A172 (cell line): ENCODE measurements at places on chromosomes 5 and 9.

DNA sequence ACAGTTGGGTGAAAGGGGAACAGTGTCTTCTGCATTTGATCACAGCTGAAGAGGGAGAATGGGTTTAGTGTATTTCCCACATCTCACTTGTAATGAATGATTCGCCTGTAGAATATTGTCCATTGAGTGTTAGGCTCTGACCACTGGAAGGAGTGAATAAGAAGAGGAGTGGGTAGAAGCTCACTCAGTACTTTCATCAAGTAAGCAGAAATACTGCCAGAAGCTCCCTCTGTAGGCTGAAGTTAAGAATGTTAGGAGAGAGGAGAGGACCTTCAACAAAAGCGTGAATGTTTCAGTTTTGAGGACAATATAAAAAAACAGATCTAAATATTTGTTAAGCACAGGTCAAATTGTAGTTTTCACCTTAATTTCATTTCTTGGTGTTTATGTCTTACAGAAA lies 27.5 kb downstream of the FSD1L start:
- DNase-seq: peak; percentile 33

DNA sequence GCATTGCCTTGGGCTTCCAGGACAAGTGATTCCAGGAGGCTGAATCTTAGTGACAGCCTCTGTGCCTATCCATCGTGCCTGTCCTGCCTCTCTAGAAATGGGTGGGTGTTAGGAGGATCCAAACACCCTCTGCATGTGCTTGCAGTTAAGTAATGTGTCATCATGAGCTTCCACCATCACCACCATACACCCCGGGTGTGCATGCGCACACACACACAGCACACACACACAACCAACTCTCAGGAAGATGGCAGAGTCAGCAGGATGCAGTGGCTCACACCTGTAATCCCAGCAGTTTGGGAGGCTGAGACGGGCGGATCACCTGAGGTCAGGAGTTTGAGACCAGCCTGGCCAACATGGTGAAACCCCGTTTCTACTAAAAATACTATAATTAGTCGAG lies 22.8 kb upstream of the CERCAM start:
- no peak for DNase-seq

DNA sequence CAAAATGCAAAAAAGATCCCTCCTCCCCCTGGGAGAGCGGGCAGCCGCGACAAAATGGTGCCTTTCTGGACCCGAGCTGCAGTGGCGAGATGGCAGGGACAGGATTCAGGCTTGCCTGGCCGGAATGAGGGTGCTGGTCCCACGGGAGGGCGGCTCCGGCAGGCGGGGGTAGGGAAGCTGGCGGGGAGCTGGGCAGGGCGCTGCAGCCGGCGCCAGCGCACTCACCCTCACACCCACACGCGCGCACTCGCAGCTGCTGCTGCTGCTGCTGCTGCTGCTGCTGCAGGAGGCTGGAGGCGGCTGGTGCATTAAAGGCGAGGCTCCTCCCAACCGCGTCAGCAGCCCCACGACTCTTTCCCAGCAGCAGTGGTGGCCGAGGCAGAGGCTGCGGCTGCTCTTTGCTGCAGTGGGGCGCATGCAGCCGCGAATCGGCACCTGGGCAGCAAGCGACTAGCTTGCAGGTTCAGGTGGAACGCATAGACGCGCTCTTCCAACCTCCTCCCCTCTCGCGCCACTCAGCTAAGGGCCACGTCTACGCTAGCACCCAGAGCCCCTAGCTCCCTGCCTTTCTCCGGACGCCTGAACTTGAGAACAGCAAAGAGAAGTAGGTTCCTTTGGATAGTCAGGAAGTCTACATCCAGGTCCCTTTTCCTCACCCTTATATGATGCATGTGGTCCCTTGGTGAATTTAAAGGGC lies at the start of gene PPP2R2B:
Gene PPP2R2B (minus strand): TSS at position 282 of the 697 bp plus-strand sequence.
- peak; percentile 80 for DNase-seq

GRCh38 chr5:38546691-38547146 lies 9.7 kb downstream of the LIFR start:
- no peak for DNase-seq

GRCh38 chr9:112378328-112379176 lies 1.4 kb upstream of the HSDL2 start:
- no peak for DNase-seq

- peak; percentile 41 for DNase-seq
Measured at GRCh38 chr5:95284572-95285408, at the start of gene MCTP1. TSS of gene MCTP1 (minus strand) at chr5:95285094.

- DNase-seq: no peak
Measured at GRCh38 chr9:130668659-130669058, 4.3 kb downstream of the PRDM12 start.

GRCh38 chr5:174849426-174849825 lies 125.0 kb downstream of the MSX2 start:
- DNase-seq: no peak

GRCh38 chr9:68619072-68619471 lies 78.4 kb upstream of the TMEM252 start:
- no peak for DNase-seq

DNA sequence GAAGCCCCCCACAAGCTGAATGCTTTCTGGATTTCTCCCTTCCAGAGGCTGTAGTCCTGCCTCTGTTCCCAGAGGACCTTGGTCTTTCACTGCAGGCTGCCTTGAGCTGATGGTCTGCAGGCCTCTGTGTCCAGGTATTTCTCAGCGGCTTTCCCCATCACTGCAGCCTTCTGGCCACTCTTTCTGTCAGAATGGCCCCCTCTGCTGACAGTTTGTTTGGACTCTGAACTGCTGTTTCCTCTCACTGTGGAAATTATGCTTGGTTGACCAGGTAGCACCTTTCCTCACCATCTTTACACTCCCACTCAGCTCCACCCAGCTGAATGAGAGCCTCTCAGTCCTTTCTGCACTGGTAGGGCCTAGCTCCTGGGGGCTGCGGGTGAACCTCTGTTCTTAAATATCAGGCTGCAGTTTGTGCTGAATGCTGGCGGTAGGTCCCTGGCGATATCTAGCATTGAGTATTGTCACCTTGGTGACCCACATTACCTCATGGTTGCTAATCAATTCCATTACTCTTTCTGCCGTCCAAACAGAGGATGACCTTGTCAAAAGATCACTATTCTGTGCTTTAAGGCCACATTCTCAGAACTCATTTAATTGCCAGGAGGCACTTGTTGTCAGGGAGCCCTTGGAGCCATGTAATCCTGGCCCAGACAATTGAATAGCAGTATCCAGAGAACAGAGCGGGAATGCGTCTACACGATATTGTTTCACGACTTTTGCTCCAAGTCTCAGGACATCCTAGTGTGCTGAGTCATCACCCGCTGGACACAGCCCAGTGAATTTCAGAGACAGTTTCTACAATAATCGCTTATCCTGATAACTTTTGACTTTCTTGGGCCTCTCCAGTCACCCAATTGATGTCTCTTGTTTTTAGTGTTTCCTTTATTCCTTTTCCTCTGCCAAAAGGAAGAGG lies 230.2 kb downstream of the TENT4A start:
- no peak for DNase-seq

DNA sequence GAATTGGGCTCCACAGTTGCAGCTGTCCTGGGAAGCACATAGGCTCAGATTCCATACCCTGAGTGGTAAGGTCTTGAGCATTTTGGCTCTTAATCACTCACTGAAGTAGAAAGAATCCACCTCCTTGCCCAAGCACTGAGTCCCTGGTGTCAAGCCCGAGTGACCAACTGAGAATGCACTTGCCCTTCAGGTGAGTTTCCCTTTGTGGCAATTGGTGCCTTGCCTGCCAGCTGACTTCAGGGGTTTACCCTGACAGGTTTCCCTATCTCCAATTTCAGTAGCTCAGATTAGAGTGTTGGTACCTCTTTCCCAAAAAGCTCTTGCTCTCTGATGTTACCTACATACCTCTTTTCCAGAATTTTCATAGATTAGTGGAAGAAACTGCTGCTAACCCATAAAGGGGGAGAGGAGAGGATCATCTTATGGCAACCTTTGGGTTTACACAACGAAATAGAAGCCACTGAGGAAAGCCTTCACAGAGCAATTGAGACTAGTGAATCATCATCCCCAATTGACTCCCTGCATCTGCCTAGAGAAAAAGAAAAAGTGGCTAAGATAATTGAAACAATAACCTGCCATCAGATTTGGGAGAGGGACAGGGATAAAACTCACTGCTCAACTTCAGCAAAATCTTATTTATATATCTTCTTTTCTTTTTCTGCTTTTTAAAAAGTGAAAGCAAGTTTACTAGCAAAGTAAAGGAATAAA lies 48.6 kb downstream of the CCL28 start:
- no peak for DNase-seq

DNA sequence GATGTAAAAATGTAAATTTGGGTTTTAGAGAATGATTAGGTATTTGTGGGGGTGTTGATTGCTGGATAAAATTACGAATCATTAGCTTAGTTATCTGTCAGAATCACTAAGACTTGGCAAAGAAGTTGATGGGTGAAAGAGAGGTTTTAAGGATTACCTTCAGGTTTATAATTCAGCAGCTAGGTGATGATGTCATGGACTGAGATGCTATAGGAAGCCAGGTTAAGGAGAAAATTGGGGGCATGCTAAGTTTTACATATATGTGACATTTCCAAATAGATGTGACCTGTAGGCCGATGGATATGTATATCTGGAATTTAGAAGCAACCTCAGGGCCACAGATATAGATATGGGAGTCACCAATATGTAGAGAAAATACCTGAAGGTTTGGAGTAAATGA lies 228.0 kb downstream of the FER start:
- no peak for DNase-seq

GRCh38 chr9:95670122-95670521 lies 153.4 kb upstream of the PTCH1 start:
- DNase-seq: no peak

- no peak for DNase-seq
Measured at GRCh38 chr5:147307170-147307569, 72.3 kb downstream of the STK32A start.

DNA sequence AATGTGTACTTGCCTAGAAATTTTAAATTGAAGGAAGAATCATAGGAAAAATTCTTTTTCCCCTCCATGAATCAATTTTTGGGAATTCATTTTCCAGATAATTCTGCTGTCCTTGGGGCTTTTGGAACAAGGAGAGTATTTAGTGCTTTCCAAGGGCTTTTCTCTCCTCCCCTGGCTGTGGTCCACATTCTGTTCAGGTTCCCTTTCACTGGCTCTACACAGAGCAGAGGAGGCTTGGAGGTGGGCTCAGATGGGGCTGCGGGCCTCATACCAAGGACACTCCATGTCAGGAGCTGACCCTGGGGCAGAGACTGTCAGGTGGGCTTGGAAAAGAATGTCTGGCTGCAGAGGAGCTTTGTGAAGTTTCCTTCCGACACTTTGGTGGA lies 128.1 kb downstream of the GADD45G start:
- DNase-seq: no peak

- no peak for DNase-seq
Measured at GRCh38 chr9:73451003-73451402, 299.3 kb downstream of the ANXA1 start.

GRCh38 chr5:181221792-181222629 lies 1.1 kb upstream of the TRIM41 start:
- peak; percentile 99 for DNase-seq

GRCh38 chr5:149959406-149960236 lies 937 bp upstream of the SLC26A2 start:
- DNase-seq: peak; percentile 86

GRCh38 chr5:68140763-68141162 lies 74.8 kb upstream of the PIK3R1 start:
- DNase-seq: no peak

GRCh38 chr9:134894136-134894860 lies 13.7 kb downstream of the FCN2 start:
- DNase-seq: no peak

- DNase-seq: no peak
Measured at GRCh38 chr5:118220556-118221195, 767.7 kb downstream of the DTWD2 start.

- no peak for DNase-seq
Measured at GRCh38 chr9:84138541-84138940, 157.9 kb downstream of the RMI1 start.

DNA sequence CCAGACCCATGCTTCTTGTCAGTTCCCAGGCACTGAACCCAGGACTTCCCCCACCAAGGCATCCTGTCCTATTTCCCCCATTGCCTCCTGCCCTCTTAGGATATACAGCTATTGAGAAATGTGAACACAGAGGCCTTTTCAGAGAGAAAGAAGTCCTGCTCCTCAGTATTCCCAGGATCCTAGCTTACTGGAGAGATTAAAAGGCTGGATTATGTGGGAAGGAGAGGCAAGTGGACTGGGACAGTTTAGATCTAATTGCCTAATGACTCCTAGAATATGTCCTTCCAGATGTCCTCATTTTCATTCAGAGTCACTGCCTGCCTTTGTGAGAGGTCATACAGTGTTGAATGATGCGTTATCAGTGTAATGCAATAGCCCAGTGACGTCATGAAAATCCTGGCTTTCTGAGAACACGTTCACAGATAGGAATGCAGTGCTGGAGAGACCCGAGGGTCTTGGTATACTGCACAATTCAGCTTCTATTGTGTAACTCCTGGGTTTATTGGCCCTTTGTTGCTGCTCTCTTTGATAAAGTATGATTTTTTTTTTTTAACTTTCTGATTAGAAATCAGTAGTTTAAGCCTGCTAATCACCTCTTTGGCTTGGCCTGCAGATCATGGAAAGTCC lies 26.2 kb downstream of the WWC1 start:
- DNase-seq: peak; percentile 95

GRCh38 chr5:150340614-150341255 lies 16.8 kb upstream of the TCOF1 start:
- DNase-seq: no peak

DNA sequence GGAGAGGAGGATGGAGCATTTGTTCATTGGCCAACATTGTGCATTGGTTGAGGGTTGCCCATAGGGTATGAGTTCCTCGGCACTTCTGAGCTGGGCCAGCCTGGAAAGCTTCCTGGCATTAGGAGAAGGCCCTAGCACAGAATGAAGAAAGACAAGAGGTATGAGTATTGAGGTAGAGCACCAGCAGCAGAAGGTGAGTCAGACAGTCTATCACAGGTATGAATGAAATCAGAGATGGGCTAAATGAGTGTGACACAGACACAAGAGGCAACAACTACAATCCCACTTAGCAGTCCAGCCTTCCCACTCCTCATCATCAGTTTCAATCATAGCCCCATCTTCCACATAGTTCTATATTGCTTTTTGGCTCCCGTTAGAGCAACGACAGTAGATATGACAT lies 25.4 kb upstream of the TGFBR1 start:
- no peak for DNase-seq

GRCh38 chr5:129465776-129466344 lies 5.8 kb downstream of the ADAMTS19 start:
- DNase-seq: no peak

GRCh38 chr9:21070171-21070571 lies 7.6 kb downstream of the IFNB1 start:
- DNase-seq: peak; percentile 87

- no peak for DNase-seq
Measured at GRCh38 chr5:100043475-100043874, 491.7 kb upstream of the FAM174A start.
